ENCODE measurements at places on chromosomes 4 and X. TPM values are rescaled to one million over a fixed set of nuclear protein-coding genes. Genes with fewer than 3 reads are reported as not detected.

The MAGEA12 gene
- total RNA-seq: 0.19 TPM

GRCh38 chr4:107711831-107712230, 8.2 kb downstream of the PAPSS1 start:
- no peak for DNase-seq

The IBSP gene
- total RNA-seq: not detected

- DNase-seq: no peak
These were observed 2360.1 kb downstream of the PCDH7 start for GRCh38 chr4:33080275-33080674.

DNA sequence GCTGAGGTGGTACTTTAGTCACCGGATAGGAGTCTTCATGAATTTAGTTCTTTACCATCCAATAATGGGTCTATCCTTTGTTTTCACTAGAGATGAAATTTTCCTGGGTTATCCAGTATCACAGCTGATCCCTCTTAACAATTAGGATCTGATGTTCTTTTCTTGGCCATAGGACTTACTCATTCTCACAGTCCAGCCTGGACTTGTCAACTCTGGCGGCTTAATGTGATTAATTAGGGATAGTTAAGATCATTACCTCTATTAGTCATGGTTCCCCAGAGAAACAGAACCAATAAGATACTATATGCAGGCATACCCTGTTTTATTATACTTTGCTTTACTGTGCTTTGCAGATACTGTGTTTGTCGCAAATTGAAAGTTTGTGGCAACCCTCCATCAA, 272.7 kb upstream of the FAT4 start:
- no peak for DNase-seq

The TADA2B gene
- 19.9 TPM for total RNA-seq

The ARR3 gene
- total RNA-seq: not detected

The SRPX2 gene
- 24.7 TPM for total RNA-seq

The PGAM4 gene
- not detected for total RNA-seq

DNA sequence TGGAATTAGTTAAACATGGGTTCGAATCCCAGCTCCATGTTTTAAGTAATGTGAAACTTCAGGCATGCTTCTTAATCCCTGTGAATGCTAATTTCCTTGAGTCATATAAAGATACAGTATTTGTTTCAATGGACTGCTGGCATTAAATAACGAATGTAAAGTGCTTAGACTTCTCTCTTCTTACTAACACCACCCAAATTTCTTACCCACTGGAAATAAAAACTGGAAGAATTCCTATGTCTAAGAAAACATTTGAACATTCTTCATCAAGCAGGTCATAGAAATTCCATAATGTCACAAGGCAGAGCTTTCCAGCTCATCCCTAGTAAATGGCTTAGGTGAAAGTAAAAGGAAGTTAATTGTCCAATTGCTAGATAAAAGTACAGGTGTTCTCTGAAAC, 172.5 kb downstream of the ANK2 start:
- peak; percentile 58 for DNase-seq

- no peak for DNase-seq
These were observed 372.9 kb downstream of the NKX6-1 start for GRCh38 chr4:84126061-84126787.

The PPA2 gene
- 57.9 TPM for total RNA-seq

The PAGE1 gene
- total RNA-seq: not detected

GRCh38 chr4:82865592-82865991, 25.4 kb downstream of the SEC31A start:
- DNase-seq: peak; percentile 91

The PNMA6F gene
- total RNA-seq: not detected

DNA sequence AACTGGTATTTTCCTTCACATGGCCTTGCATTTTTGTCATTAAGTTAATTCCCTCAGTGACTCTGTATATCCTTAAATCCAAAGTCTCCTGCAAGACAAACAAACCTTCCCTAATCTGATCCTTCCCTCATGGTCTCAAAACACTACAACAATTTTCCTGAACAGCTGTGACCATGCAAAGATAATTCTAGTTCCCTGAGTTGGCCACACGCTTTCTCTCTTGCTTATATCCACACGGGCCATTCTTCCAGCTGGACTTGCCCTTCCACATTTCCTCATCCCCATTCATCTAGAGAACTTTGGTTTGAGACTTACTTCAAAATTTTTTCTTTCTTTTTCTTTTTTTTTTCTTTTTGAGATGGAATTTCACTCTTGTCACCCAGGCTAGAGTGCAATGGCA, 1590.7 kb downstream of the STIM2 start:
- DNase-seq: no peak

The FHL1 gene
- 757 TPM for total RNA-seq

GRCh38 chrX:19403696-19404095, 60.0 kb downstream of the PDHA1 start:
- no peak for DNase-seq
